ENCODE measurements at places on chromosomes 2 and 18. TPM values are rescaled to one million over a fixed set of nuclear protein-coding genes. Genes with fewer than 3 reads are reported as not detected.

The TSPYL6 gene
- 0.10 TPM for polyA plus RNA-seq

The CREG2 gene
- 0.75 TPM for polyA plus RNA-seq

The STAT4 gene
- polyA plus RNA-seq, result 10.9 TPM

The DYNAP gene
- not detected for polyA plus RNA-seq

The ALPG gene
- not detected for polyA plus RNA-seq

The CETN1 gene
- polyA plus RNA-seq, result not detected

The POLR1B gene
- 23.2 TPM for polyA plus RNA-seq

The ONECUT2 gene
- polyA plus RNA-seq, result 0.10 TPM

The CPLX4 gene
- polyA plus RNA-seq, result 0.08 TPM

The LYG2 gene
- 0.33 TPM for polyA plus RNA-seq

The PLB1 gene
- polyA plus RNA-seq, result 2.3 TPM

The TRMT61B gene
- 29.4 TPM for polyA plus RNA-seq

The GALR1 gene
- polyA plus RNA-seq, result 0.12 TPM

The DNAJC5G gene
- 0.39 TPM for polyA plus RNA-seq

The ANKRD62 gene
- polyA plus RNA-seq, result 0.07 TPM

The PSD4 gene
- polyA plus RNA-seq, result 8.1 TPM

The REG3A gene
- polyA plus RNA-seq, result not detected

The NEB gene
- 2.1 TPM for polyA plus RNA-seq

The AGAP1 gene
- polyA plus RNA-seq, result 19.9 TPM

The LONRF2 gene
- 4.0 TPM for polyA plus RNA-seq

The RTP5 gene
- polyA plus RNA-seq, result not detected

The TEX51 gene
- polyA plus RNA-seq, result not detected

The SLC11A1 gene
- 0.66 TPM for polyA plus RNA-seq

The C2orf81 gene
- polyA plus RNA-seq, result 4.6 TPM

The TCF7L1 gene
- 59.3 TPM for polyA plus RNA-seq

The CNTNAP5 gene
- 0.06 TPM for polyA plus RNA-seq

The UGT1A4 gene
- not detected for polyA plus RNA-seq

All from left renal pelvis (tissue), 4 donors.